ENCODE measurements at places on chromosomes 6 and 20. TPM values are rescaled to one million over a fixed set of nuclear protein-coding genes. Genes with fewer than 3 reads are reported as not detected.

The KIAA0408 gene
- total RNA-seq: not detected

The CPNE5 gene
- total RNA-seq: 5.0 TPM

The ATP6V1G2 gene
- 0.13 TPM for total RNA-seq

The ADGRF5 gene
- 107 TPM for total RNA-seq

The MAK gene
- total RNA-seq: not detected

The TTLL9 gene
- total RNA-seq: not detected

The IL17A gene
- not detected for total RNA-seq

The NOX3 gene
- not detected for total RNA-seq

The KCNK15 gene
- not detected for total RNA-seq

The RNF5 gene
- total RNA-seq: 44.4 TPM

The ZSCAN31 gene
- 12.1 TPM for total RNA-seq

The FERMT1 gene
- total RNA-seq: 0.13 TPM

The TMC2 gene
- total RNA-seq: not detected

The CUL7 gene
- 27.9 TPM for total RNA-seq

All from dermis microvascular lymphatic vessel endothelial cell (primary cell).